Brain microvascular endothelial cell (primary cell): ENCODE measurements at places on chromosomes 1 and 21.

GRCh38 chr1:94044290-94044790 is 76.6 kb downstream of the ABCA4 start:
- no peak for DNase-seq

DNA sequence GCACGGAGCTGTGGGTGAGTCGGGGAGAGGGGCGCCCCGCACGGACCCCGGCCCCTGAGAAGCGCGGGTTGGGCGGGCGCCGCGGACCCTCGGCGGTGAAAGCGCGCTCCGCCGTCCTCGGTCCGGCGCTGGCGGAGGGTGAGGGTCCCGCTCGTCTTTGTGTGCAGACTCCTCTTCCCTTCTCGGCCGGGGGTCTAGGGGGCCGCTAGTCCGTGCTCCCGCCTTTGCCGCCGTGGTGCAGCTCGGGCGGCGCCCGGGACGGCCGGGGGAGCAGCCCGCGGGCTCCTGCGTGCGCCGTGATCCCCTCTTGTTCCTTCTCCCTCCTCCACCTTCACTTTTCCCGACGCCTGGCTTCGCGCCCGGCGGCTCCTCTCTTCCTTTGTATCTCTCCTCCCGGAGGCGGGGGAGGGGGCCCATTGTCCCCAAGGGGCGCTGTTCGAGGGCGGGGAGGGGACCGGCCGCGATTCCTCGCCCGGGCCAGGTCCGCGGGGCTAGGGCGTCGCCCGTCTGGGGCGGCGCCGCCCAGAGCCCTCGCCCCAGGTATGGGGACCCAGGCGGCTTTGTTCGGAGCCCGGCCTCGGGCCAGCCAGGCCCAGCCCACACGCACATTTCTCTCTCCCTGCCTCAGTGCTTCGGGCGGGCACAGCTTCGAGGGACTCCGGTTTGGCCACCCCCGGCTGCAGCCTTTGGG is 519 bp downstream of the FNBP1L start:
- DNase-seq: no peak

DNA sequence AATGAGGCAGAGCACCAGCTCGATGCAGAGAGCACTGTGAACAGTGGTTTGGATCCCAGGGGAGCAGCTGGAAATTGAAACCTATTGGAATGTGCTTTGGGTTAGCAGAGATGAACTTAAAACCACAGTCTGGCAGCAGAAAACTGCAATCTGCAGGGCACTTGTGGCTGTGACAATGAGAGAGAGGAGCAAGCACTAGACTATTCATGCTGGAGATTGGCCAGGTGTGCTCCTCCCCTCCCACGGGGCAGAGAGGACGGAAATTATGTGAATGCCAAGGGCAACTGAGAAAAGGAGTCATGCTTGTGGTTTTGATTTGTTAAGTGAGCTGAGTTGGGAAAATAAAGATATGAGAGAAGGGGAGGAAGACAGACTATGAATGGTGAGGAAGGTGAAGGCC is 38.1 kb downstream of the HSD3B2 start:
- DNase-seq: peak; percentile 14

- no peak for DNase-seq
Measured at GRCh38 chr1:153362187-153362775, 4.6 kb downstream of the S100A9 start.

DNA sequence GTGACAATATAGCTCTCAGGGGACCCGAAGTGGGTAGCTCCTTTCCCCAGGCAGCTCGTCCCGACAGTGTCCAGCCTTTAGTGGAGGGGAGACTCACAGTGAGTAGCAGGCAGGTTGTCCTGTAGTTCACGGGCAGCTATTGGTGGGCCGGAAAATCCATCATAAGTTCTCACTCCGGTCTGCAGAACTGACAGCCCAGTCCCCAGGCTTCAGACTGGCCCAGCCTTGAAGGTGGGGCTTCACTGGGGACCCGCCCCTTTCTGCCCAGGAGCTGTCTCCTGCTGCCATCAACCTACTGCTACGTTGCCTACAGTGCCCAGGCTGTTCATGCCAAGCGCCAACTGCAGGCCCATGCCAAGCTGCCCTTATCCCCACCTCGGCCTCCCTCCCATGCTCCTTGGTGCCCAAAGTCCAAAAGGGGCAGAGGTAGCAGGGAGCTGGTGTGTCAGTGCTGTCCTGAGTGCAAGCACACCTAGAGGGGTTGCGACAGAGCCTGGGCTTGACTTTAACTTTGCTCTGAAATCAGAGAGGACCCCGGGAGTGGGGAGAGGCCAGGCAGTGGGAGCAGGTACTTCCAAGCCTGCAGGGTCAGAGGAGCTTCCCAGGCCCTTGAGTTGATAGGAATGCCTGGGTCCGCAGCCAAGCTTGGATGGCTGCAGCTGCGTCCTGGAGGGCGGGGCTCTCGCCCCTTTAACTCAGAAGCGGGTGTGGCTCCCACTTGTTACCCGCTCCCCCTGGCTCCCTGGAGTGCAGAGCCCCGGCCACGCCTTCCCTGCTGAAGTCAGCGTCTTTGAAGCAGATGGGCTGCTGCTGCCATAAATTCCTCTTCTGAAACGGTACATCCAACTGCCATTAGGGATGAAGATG is 1144.3 kb upstream of the NCAM2 start:
- DNase-seq: no peak

- peak; percentile 47 for DNase-seq
Measured at GRCh38 chr1:119373465-119373864, 4.9 kb downstream of the HAO2 start.

DNA sequence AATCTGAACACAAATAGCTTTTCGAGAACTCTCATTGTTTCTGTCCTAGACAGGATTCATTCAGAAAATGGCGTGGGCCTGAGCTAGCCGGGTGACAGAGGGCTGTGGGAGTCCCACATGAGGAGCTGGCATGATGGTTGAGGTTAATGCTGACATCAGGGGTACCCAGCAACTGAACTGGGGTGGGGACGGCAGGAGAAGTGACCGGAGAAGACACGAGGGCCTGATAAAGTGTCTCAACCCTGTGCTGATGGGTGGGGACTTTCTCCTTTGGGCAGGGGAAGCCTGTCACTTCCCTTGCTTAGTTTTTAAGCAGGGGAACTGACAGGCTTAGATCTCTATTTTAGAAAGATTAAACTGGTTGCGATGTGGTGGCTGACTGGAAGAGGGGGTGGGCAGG is 14.6 kb downstream of the CHIT1 start:
- no peak for DNase-seq

- DNase-seq: no peak
Measured at GRCh38 chr21:32100423-32100822, 178.4 kb downstream of the MIS18A start.

DNA sequence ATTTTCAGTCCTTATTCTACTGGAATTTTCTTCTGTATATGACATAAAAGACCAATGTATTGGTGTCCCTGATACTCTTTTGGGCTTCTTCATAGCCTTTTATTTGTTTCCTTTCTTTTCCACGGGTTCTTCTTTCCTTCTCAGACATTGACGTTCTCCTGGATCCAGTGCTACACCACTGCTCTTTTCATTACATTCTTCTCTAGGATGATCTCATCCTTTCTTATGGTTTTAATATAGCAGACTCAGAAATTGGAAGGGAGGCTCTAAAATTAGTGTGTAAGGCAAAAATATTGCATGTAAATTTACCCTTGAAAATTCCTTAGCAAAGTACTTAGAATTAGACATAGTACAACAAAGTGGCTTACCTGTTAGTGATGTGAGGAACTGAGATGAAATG is 65.3 kb downstream of the SELENOF start:
- no peak for DNase-seq

- no peak for DNase-seq
Measured at GRCh38 chr1:82492159-82492558, 691.4 kb downstream of the ADGRL2 start.

DNA sequence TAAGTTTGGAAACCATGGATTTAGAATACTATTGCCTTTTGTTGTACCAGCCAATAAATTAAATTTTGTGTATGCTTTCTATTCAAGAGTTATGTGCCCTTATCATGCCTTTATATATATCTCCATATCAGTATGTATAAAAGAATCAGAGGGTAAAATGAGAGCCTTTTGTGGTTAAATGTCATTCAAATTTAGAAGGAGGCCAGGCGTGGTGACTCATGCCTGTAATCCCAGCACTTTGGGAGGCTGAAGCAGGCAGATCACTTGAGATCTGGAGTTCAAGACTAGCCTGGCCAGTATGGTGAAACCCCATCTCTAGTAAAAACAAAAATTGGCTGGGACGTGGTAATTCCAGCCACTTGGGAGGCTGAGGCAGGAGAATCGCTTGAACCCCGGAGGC is 88.9 kb downstream of the XPR1 start:
- DNase-seq: peak; percentile 16

- DNase-seq: no peak
Measured at GRCh38 chr1:178733972-178734371, 8.9 kb downstream of the RALGPS2 start.

DNA sequence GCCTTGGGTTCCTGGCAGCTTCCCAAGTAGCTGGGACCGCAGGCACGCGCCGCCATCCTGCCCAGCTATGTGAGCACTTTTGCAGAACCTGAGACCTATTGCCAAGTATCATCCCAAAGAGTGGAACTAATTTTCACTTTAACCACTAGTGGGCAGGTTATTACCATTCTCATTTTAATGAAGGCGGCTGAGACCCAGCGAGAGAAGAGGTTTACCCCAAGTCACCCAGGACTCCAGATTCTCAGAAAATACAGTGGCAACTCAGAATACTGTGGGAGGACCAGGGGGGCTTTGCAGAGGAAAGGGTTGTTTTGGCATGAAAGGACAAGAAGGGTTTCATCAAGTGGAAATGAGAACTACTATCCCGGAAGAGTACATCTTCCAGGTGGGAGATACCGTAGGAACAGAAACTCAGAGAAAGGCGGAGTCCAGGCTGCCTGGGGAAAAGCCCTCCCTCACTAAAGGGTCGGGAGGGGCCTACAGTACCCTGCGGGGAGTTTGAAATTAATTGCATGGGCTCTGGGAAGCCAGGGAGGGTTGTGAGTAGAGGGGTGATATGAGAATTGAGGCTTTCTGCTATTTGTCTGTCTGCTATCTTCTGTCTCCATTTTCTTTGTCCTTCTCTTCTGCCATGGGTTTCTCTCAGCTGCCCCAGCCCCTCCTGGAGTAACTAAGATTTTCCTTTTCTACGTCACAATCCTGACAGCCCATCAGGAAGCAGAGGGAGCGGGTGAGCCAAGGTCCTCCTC is 7.2 kb upstream of the SEMA4A start:
- peak; percentile 92 for DNase-seq

GRCh38 chr1:20382711-20383110 is 92.0 kb downstream of the VWA5B1 start:
- DNase-seq: no peak

DNA sequence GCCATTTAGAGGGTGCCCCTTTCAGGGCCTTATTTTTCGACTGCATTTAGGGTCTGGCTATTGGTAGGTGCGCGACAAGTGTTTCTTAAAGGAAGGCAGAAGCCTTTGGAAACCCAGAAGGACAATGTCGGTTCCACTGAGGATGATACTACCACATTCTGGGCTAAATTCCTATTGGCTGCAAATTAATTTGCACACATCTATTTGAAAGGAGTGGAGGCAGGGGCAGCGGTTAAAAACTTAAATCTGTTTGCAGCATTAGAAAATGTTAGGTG is 1.1 kb downstream of the PATJ start:
- DNase-seq: no peak
